ENCODE measurements at places on chromosomes 7 and 10.

GRCh38 chr7:151568956-151569940 lies 49.6 kb upstream of the RHEB start:
- DNase-seq = no peak

- DNase-seq = peak; percentile 19
These were observed 91.5 kb downstream of the GSDME start for GRCh38 chr7:24665564-24666294.

- DNase-seq = no peak
These were observed 356.8 kb downstream of the CCSER2 start for GRCh38 chr10:84685047-84685660.

- DNase-seq = no peak
These were observed 82.7 kb downstream of the FAM204A start for GRCh38 chr10:118259288-118259906.

DNA sequence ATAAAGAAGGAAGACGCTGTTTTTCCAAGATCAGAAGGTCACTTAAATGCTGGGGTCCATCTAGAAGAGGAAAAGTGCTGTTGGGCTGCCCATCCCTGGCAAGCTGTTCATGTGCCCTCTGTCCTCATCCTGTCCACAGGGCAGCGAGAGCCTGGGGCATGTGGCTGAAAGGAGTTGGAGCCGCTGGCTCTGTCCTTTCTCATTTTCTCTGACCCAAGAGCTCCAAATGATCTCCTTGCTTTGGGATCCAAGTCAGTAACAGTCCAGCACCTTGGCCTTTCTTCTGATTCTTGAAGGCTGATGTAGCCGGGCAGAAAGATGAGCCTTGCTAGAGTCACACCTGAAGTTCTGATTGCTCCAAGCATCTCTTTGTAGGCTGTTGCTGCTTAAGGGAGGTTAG lies 44.4 kb downstream of the SPDYE5 start:
- no peak for DNase-seq

GRCh38 chr7:101597941-101598340 lies 31.2 kb downstream of the MYL10 start:
- DNase-seq = no peak

- peak; percentile 57 for DNase-seq
These were observed 44.2 kb downstream of the PDLIM1 start for GRCh38 chr10:95246582-95247051.
